ENCODE measurements at places on chromosomes 2 and 18.

GRCh38 chr2:123656590-123656989 is 368.5 kb upstream of the CNTNAP5 start:
- DNase-seq, result no peak

- DNase-seq, result no peak
Measured at GRCh38 chr2:238821944-238822670, 25.8 kb upstream of the TWIST2 start.

- no peak for DNase-seq
Measured at GRCh38 chr2:144350151-144350802, 169.6 kb downstream of the ZEB2 start.

DNA sequence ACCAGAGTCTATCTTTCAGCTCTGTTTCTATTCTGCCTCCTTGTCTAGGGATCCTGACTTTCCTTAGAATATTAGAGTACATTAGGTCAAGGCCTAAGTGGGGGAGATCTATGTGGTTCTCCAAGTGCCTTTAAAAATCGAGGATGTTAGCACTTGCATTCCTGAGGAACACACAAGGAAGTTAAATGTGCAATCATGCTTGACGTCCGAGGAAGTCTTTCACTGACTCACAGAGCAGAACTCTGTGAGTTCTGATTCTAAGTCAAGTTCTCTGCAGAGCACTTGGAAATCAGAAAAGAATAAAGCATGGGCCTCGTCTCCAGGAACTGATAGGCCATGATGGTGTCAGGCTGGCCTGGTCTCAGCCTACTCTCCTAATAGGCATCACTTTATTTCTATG is 17.2 kb downstream of the FHOD3 start:
- no peak for DNase-seq

- DNase-seq, result no peak
Measured at GRCh38 chr2:16363581-16363980, 302.1 kb downstream of the CYRIA start.
